ENCODE measurements at places on chromosomes 1 and 21. TPM values are rescaled to one million over a fixed set of nuclear protein-coding genes. Genes with fewer than 3 reads are reported as not detected.

DNA sequence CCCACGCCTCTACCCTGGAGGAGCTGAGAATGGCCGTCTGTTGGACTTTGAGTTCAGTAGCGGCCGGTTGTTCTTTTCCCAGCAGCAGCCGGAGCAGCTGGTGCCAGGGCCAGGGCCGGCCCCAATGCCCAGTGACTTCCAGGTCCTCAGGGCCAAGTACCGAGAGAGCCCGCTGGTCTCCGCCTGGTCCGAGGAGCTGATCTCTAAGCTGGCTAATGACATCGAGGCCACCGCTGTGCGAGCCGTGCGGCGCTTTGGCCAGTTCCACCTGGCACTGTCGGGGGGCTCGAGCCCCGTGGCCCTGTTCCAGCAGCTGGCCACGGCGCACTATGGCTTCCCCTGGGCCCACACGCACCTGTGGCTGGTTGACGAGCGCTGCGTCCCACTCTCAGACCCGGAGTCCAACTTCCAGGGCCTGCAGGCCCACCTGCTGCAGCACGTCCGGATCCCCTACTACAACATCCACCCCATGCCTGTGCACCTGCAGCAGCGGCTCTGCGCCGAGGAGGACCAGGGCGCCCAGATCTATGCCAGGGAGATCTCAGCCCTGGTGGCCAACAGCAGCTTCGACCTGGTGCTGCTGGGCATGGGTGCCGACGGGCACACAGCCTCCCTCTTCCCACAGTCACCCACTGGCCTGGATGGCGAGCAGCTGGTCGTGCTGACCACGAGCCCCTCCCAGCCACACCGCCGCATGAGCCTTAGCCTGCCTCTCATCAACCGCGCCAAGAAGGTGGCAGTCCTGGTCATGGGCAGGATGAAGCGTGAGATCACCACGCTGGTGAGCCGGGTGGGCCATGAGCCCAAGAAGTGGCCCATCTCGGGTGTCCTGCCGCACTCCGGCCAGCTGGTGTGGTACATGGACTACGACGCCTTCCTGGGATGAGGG is 28.5 kb upstream of the SPSB1 start:
- no peak for DNase-seq
- H3K27ac ChIP-seq, result no peak overlapping the region

- no peaks in the 10 kb centered on the region for H3K36me3 ChIP-seq
- H3K4me1 ChIP-seq, result peaks cover 3% of the 10 kb centered on the region
- peaks cover 27% of the 10 kb centered on the region for H3K27me3 ChIP-seq
These were observed 100.0 kb downstream of the CRYAA start for GRCh38 chr21:43268804-43269186.

- no peaks in the 10 kb centered on the region for H3K36me3 ChIP-seq
- DNase-seq, result no peak
- H3K4me3 ChIP-seq, result no peak overlapping the region
- peaks cover 8% of the 10 kb centered on the region for H3K27me3 ChIP-seq
These were observed 64.9 kb downstream of the TMEM53 start for GRCh38 chr1:44609412-44609767.

- peaks cover 19% of the 10 kb centered on the region for H3K4me1 ChIP-seq
- no peaks in the 10 kb centered on the region for H3K27me3 ChIP-seq
- DNase-seq, result peak; percentile 64
- H3K27ac ChIP-seq, result peak overlapping the region; percentile 91
These were observed 892 bp downstream of the TYW3 start for GRCh38 chr1:74733604-74734484.

- H3K36me3 ChIP-seq, result no peaks in the 10 kb centered on the region
- H3K4me1 ChIP-seq, result no peaks in the 10 kb centered on the region
- no peak for DNase-seq
These were observed 126.0 kb upstream of the KCNJ6 start for GRCh38 chr21:38042246-38042645.

DNA sequence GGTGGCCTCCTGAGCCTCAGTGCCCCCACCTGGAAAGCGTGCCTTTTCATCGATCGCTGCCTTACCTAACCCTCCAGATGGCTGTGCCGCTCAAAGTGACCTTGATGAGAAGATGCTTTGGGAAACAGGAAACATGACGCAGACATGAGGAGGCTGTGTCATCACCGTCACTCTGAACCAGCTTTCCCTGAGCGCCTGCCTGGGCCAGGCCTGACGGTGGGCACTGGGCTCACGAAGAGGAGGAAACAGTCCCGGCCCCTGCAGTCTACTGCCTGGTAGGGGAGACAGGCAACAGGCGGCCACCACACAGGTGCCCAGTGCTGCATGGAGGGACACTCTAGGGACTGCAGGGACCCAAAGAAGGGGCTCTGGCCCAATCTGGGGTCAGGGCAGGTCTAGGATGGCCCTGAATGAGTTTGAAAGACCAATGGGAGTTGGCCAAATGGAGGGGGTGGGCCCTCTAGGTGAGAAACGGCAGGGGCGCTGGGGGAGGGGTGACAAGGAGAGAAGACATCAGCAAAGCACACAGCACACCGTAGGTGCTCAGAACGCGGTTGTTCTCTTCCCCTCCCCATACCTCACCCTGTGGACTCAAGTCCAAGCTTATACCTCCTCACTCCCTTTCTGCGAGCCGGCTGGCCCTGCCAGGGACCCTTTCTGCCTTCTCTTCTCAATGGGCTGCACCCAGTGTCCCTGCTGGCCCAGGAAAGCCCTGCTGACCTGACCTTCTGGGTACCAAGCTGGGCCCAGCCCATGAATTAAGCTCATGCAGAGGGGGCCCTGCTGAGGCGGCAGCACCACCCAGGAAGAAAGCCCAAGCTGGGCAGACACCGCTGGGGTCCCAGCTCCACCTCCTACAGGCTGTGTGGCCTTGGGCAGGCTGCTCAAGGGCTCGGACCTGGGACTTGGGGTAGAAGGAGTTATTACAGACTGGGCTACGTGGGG is 44.9 kb downstream of the GLIS1 start:
- H3K36me3 ChIP-seq, result no peaks in the 10 kb centered on the region
- H3K4me3 ChIP-seq, result no peak overlapping the region
- peak overlapping the region; percentile 47 for H3K27ac ChIP-seq

GRCh38 chr1:198937231-198938031 is 298.6 kb downstream of the PTPRC start:
- H3K27me3 ChIP-seq, result no peaks in the 10 kb centered on the region
- no peaks in the 10 kb centered on the region for H3K36me3 ChIP-seq
- H3K27ac ChIP-seq, result peak overlapping the region; percentile 96
- peaks cover 7% of the 10 kb centered on the region for H3K4me1 ChIP-seq
- peak overlapping the region; percentile 98 for H3K4me3 ChIP-seq

- H3K4me1 ChIP-seq, result no peaks in the 10 kb centered on the region
- no peak overlapping the region for H3K4me3 ChIP-seq
- no peaks in the 10 kb centered on the region for H3K36me3 ChIP-seq
- no peak for DNase-seq
- no peaks in the 10 kb centered on the region for H3K27me3 ChIP-seq
These were observed 23.2 kb upstream of the IFNAR1 start for GRCh38 chr21:33301632-33302002.

DNA sequence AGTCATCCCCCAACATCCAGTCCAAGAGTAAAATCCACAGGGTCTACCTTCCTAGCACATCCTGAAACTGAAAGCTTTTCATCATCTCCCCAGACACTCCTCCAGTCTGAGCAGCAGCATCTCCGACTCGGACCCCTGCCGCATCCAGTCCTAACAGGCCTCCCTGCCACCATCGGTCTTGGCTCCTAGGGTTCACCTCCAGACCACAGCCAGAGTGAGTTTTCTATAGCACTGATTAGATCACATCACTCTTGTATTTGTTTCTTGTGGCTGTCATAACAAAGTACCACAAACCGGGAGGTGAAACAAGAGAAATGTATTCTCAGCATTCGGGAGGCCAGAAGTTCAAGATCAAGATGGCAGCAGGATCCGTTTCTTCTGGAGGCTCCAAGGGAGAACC is 187.8 kb downstream of the TOMM20 start:
- H3K27me3 ChIP-seq, result no peaks in the 10 kb centered on the region
- H3K27ac ChIP-seq, result no peak overlapping the region
- no peak for DNase-seq
- H3K4me1 ChIP-seq, result no peaks in the 10 kb centered on the region

DNA sequence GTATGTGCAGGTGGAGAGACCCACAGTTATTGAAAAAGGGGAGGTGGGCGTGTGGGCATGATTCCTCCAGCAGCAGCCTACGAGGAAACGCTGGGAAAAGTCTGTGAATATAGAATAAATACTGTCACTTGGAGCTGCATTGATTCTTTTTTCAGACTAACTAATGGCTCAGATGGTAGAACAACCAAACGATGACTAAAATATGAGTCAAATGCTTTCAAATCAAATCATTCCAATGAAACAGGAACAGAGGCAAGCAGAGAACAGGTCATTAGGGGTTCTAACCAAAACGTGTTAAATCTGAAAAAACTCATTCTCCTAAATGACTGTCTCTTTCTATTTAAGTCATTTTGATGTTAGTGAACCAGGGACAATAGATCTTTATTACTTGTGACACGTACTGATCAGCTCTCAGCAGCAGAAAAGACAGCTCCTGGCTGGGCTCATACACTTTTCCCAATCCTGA is 35.1 kb upstream of the SEC16B start:
- no peaks in the 10 kb centered on the region for H3K27me3 ChIP-seq
- H3K4me1 ChIP-seq, result peaks cover 10% of the 10 kb centered on the region
- H3K36me3 ChIP-seq, result no peaks in the 10 kb centered on the region
- DNase-seq, result peak; percentile 60
- no peak overlapping the region for H3K27ac ChIP-seq

DNA sequence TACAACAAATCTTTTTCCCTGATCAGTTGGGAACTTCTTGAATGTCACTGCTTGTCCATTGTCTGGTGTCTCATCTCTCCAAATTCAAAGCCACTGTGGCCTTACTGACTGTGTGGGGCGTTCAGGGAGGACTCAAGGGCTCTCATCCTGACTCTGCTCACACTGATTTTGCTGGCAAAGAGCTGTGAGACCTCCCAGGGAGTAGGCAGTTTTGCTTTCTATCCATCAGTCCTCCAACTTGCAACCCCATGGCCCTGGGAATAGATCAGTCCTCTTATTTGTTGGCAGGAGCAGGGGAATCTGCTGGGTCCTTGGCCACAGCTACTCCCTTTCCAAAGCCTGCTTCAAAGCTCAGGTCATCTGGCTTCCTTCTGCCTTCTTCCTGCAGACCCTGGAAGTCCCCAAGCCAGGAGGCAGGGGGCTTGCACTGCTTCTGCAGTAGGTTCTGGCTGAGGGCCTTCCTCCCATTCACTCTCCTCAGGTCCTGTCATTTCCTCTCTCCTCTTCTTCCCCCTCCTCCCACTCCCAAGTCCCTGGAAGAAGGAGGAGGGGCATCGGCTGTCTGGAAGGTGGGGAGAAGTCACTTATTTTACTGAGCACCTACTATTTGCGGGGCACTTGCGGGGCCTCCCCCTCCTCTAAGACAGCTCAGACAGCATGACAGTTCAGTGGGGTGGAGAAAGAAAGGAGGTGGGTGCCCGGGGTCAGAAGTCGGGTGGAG is 876 bp upstream of the NAV1 start:
- H3K4me1 ChIP-seq, result peaks cover 67% of the 10 kb centered on the region
- H3K4me3 ChIP-seq, result peak overlapping the region; percentile 85
- no peak for DNase-seq
- H3K27me3 ChIP-seq, result no peaks in the 10 kb centered on the region

DNA sequence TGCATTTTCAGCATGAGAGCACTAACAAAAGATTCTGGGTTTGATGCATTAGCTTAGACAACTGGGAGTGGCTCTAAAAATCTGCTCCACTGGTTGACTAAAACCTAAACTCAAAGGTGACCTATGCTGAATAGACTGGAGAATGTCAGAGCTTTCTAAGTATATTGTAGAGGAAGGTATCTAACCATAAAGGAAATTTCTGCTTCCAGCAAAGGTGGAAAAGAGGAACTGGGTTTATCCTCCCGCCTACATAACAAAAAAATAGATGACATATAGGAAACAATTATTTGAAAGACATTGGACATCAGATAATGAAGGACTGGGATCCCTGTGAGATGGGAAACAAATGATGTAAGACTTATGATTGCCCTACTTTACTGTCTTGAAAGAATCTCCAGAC is 35.8 kb upstream of the CR2 start:
- H3K36me3 ChIP-seq, result no peaks in the 10 kb centered on the region
- H3K4me1 ChIP-seq, result no peaks in the 10 kb centered on the region
- no peak overlapping the region for H3K4me3 ChIP-seq
- DNase-seq, result no peak
- H3K27me3 ChIP-seq, result peaks cover 3% of the 10 kb centered on the region

DNA sequence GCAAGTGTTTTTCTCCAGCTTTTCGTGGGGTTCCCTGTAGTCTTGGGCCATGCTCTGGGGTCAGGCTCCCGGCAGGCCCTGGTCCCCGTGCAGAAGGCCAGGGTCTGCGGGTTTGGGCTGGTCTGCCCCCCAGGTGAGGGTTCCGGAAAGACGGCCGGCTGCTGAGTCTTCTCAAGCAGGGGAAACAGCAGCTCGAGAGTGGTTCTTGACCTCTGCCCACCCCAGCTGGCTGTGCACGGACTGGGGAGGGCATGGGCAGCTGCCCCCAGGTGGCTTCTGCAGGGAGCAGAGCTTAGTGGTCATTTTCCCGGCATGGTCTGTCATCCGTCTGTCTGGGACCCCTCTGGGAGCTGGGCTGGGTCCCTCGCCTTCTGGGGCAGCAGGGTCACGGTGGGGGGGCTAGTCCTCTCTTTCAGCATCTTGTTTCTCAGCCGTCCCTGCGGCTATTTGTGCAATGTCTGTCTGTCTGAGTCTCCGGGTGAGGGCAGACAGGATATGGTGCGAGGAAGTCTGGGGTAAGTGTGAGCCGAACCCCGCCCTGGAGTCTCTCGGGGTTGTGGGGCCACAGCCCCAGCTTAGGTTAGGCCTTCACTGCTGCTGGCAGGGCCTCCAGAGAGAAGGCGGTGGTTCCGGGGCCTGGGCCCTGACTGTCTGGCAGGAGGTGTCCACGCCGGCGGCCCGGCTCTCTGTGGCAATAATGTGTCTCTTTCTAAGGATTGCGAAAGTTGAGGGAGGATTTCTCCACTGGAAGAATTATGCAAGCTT is 6.1 kb downstream of the SKI start:
- DNase-seq, result peak; percentile 68
- no peaks in the 10 kb centered on the region for H3K27me3 ChIP-seq
- peaks cover 58% of the 10 kb centered on the region for H3K4me1 ChIP-seq
- no peak overlapping the region for H3K4me3 ChIP-seq
- peak overlapping the region; percentile 37 for H3K27ac ChIP-seq

- peak; percentile 36 for DNase-seq
- no peak overlapping the region for H3K27ac ChIP-seq
- H3K27me3 ChIP-seq, result peaks cover 34% of the 10 kb centered on the region
- H3K4me3 ChIP-seq, result no peak overlapping the region
- H3K36me3 ChIP-seq, result no peaks in the 10 kb centered on the region
These were observed 23.0 kb downstream of the ACTA1 start for GRCh38 chr1:229410692-229411433.

DNA sequence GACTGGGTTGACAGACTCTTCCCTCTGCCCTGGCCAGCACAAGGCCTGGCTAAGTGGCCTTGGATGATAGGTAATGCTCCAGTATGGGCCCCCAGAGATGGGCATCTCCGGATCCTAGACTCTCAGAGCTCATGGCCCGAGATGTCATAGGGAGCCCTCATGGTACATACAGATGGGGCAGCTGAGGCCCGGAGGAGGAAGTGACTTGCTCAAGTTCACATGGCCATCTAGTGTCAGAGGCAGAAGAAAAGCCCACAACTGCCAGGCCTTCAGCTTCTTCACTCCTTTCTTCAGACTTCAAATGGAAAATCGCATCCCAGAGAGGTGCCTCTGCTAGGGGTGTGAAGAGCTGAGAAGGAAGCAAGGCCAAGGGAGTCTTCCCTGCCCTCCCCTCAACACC is 46.8 kb upstream of the SYNC start:
- H3K4me3 ChIP-seq, result no peak overlapping the region
- H3K4me1 ChIP-seq, result peaks cover 5% of the 10 kb centered on the region
- H3K27ac ChIP-seq, result no peak overlapping the region
- no peaks in the 10 kb centered on the region for H3K36me3 ChIP-seq
- DNase-seq, result no peak

- H3K4me3 ChIP-seq, result no peak overlapping the region
- no peaks in the 10 kb centered on the region for H3K36me3 ChIP-seq
These were observed 87.8 kb upstream of the TMEM51 start for GRCh38 chr1:15065736-15066135.

Gene KLHDC8A
- total RNA-seq, result 0.39 TPM

Gene TRIM33
- total RNA-seq, result 31.8 TPM

Gene MYOG
- not detected for total RNA-seq

Gene GJA9
- not detected for total RNA-seq

Gene NBPF4
- total RNA-seq, result not detected
